ENCODE measurements at places on chromosomes 13 and 19.

GRCh38 chr19:13931391-13932148 lies 6.6 kb downstream of the PODNL1 start:
- DNase-seq, result no peak

DNA sequence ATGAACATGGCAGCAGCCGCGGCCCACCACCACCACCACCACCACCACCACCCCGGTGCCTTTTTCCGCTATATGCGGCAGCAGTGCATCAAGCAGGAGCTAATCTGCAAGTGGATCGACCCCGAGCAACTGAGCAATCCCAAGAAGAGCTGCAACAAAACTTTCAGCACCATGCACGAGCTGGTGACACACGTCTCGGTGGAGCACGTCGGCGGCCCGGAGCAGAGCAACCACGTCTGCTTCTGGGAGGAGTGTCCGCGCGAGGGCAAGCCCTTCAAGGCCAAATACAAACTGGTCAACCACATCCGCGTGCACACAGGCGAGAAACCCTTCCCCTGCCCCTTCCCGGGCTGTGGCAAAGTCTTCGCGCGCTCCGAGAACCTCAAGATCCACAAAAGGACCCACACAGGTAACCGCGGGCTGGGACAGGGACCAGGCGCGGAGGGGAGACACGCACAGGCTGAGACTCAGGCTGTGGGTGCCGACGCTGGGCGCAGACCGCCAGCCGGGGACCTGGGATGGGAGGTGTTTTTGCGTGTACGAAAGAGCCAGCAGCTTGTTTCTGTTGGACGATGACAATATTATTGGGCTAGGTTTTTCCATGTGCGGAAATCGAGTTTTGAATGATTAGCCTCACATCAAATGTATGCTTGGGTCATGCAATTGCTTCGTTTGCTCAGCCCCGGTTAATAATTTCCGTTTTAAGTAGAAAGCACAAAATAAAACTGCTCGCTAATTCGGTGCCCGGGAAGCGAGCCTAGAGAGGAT lies 1.3 kb downstream of the ZIC2 start:
- DNase-seq, result peak; percentile 64

DNA sequence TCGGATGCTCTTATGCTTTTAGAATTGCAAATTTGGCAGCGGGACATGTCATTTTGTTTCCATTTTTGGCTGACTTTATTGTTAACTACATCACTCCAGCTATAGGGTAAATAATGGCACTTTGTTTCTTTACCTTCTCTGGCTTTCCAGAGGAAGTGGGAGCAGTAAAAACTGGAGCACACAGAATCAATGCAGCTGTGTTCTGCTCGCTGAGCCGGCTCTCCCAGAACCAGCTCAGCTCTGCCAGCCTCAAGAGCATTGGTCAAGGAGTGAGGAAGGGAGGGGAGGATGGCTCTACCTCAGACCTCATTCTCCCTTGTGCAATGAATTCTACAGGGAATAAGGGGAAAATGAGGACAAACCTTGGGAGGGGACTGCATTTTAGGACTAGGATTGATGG lies 50.5 kb upstream of the SPATA13 start:
- peak; percentile 33 for DNase-seq

- DNase-seq, result no peak
Measured at GRCh38 chr13:45932676-45933075, 81.1 kb upstream of the SIAH3 start.

GRCh38 chr13:25753976-25754375 lies 297.8 kb downstream of the SHISA2 start:
- no peak for DNase-seq

DNA sequence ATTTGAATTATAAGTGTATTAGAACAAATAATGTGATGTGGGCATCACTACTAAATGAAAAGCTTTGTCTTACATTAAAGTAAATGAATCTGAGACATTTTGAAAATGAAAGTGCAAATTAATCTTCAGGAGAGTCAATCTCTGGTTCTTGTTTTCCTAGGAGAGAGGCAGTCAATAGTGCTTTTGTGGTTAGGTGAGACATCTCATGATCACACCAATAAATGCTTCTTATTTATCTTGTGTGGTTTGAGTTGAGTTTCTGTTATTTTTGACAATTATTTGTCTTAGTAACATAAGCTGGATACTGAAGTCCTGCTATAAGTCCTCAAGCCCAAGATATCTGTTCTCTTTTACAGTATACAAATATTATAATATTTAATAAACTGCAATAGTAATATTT lies 1378.0 kb upstream of the PCDH9 start:
- DNase-seq, result no peak

DNA sequence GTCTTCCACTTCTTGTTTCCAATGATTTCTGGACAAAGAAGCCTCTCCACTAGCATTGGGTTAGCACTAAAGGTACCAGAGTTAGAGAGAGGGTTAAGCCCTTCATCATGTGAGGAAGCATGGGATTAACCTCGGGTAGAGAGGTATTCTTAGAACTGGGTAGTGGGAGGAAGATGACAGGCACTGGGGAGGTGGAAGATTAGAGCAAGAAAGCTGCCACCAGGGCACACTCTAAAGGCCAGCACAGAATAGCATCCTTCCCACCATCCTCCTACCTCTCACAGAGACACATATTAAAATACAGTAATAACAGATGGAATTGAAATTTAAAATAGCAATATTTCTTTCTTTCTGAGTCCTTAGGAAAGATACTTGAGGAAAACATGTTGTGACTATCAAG lies 84.5 kb upstream of the PCDH20 start:
- DNase-seq, result no peak

- no peak for DNase-seq
Measured at GRCh38 chr13:40120781-40121180, 465.3 kb downstream of the COG6 start.

DNA sequence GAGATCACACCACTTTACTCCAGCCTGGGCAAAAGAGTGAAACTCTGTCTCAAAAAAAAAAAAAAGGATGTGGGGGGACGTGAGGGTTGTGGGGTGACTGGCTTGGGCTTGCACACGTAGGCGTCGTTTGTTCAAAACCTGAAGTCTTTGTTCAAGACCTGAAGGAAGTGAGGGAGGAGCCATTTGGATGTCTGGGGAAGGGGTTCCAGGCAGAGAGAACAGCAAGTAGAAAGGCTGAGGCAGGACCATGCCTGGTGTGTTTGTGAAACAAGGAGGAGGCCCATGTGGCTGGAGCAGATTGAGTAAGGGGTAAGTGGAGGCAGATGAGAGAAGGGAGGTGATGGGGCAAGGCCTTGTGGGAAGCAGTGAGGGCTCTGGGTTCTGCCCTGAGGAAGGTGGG lies 27.8 kb downstream of the PIN1 start:
- DNase-seq, result no peak

GRCh38 chr13:100522618-100523309 lies 65.8 kb downstream of the GGACT start:
- no peak for DNase-seq

- DNase-seq, result no peak
Measured at GRCh38 chr19:47854459-47854858, 4.6 kb upstream of the TPRX2 start.

DNA sequence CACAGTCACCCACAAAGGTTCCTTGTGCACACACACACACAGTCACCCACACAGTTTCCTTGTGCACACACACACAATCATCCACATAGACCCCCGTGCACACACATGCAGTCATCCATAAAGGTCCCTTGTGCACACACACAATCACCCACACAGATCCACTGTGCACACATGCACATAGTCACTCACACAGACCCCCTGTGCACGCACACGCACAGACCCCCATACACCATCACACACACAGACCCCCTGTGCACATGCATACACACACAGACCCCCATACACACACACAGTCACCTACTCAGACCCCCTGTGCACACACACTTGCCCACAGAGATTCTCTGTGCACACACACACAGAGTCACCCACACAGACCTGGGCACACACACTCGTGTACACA lies 107.1 kb downstream of the HSPH1 start:
- DNase-seq, result no peak

Measured in T47D (cell line).